ENCODE measurements at places on chromosomes 7 and 10.

DNA sequence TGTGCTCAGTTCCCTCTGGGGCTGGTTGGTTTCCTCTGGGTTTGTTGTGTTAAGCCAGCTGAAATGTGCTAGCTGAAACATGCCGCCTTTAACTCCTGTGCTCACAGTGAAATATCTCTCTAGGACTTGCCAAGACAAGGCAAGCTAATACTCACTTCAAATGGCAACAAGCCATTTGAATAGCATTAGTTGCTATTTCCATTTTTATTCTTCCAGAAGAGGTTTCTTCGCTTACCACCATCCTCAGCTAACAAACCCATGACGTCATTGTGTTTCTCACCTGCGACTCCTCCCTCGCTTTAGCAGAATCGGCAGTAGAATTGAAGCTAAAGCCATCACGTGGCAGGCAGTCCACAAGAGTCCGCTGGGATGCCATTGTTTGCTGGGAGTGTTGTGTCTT lies 61.3 kb downstream of the ZNF22 start:
- DNase-seq: no peak

- DNase-seq: no peak
Observed at GRCh38 chr7:79790656-79791262, 337.3 kb upstream of the MAGI2 start.

DNA sequence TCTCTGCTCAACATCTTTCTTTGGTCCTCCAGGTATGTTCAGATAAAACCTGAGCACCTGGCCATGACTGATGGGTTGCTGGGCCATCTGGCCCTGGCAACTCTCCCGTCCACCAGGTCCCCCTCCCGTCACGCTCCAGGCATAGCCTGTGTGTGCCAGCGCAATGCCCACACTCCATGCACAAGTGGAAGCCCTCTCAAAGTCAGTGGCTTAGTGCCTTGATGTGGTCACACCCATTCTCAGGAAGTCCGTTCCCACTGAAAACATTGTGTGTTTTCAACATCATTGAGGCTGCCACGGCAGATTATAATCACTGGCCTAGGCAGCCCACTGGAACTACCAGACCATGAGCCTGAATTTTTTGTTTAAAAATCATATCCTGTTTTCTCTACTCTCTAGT lies 170.6 kb upstream of the LANCL2 start:
- no peak for DNase-seq

GRCh38 chr7:28984631-28985030 lies 26.5 kb upstream of the TRIL start:
- DNase-seq: no peak

DNA sequence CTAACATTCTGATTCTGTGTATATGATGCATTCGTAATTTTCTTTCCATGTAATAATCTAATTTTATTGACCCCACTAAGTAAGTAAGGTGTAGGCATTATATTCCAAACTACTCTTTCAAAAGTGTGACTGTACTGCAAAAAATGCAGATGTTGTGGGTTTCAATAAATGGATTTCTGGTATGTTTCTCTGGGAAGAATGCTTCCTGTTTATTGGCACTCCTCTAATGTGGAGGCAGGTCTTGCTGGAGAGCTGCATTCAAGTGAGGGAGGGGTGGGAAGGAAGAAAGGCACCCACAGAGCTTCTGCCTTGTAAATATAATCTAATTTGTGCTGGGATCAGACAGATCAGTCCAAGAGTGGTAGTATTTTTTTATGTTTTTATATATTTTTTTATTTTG lies 23.9 kb downstream of the ST7 start:
- DNase-seq: no peak

- no peak for DNase-seq
Observed at GRCh38 chr7:105773030-105773460, 103.4 kb downstream of the ATXN7L1 start.

GRCh38 chr7:5431560-5432015 lies 8.0 kb upstream of the TNRC18 start:
- no peak for DNase-seq

- no peak for DNase-seq
Observed at GRCh38 chr7:116968631-116969030, 15.3 kb downstream of the ST7 start.

DNA sequence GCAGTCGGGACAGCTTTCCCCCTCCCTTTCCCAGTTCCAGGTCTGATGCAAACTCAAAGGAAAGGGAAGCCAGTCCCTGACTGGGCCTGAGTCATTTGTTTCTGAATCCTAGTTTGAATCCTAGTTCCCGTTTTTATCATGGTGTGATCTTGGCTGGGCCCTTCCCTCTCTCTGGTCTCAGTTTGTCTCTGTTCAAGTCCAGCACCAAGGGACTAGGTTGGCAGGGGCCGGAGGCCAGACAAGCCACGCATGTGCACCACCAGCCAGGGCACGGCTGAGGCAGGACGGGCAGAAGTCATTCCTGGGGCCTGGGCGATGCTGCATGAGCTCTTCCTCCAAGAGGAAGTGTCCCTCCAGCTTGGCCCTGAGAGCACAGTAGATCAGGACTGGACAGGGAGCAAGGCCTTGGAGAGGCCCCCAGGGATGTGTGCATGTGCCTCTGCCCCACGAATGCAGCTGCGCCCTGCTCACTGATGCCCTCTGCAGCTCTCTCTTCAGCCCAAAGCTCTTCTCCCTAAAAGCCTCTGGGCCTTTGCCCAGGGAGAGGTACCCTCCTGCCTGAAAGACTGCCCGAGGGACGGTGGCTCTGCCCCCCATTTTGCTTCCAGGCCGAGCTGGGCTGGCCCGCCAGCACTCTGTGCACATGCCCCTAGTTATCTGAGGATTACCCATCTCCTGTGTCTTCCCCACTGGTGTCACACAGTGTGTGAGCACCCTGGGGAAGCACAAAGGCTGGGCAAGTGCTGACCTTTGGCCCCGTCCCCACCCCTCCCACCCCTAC lies 86.7 kb downstream of the ZMIZ1 start:
- DNase-seq: no peak

- DNase-seq: no peak
Observed at GRCh38 chr7:29748286-29749099, 57.8 kb upstream of the WIPF3 start.

DNA sequence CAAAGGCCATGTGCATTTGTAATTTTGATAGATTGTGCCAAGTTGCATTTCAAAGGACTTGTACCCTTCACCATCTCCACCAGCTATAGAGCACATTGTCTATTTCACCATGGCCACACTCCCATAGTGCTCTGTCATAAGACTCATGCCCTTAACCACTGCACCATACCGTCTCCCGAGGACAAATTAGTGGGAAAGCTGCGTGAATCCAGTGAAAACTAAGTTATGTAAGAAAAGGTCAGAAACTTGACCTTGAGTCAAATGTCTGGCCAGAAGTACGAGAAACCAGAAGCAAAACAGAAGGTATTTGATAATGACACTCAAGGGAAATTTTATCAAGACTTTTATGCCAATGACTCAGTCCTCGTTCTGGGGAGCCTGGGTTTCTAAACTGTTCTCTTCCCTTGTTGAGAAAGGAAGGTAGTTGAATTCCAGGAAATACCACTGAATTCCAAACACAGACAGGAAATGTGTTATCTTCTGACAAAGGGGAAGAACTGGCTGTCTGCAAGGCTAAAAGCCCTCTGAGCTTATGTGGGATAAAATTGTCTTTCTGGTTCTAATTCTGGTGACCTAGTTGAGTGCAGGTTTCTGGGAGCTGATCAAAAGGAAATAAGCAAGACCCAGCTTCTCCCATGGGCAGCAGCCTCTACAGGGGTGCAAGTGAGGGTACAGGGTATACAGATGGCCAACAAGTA lies 49.7 kb downstream of the CDK1 start:
- DNase-seq: no peak

DNA sequence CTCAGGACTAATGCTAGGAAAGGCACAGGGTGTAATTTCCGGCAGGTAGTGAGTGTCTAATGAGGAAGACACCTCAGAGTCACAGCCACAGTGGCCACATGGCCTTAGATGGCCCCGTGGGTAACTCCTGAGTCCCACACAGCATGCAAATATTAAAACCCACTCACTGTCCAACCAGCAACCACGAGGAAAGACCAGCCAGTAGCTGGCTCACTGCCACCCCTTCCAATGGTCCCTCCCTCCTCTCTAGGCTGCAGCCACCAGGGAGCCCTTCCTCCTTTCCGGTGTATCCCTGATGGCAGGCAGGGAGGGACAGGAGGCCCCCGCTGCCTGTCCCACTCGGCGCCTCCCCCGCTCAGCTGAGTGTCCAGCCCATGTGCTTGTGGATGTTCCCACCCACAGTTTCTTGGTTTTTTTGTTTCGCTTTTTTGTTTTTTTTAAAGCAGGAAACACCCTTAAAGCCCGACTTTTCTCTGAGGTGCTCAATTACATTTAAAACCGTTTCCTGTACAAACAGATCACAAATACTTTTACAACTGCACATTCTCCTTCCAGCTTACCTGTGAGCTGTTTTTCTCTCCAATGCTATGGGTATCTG lies 9.2 kb downstream of the BNIP3 start:
- DNase-seq: no peak
